Activated naive CD4-positive, alpha-beta T cell treated with Interleukin-2 at 50 U/mL for 16 hours (primary cell): ENCODE measurements at places on chromosomes 5 and 9.
A peak's percentile ranks its signal among the peaks of the same experiment; 100 is the strongest.

- no peak for DNase-seq
These were observed 18.0 kb upstream of the TRIM32 start for GRCh38 chr9:116668970-116669695.

DNA sequence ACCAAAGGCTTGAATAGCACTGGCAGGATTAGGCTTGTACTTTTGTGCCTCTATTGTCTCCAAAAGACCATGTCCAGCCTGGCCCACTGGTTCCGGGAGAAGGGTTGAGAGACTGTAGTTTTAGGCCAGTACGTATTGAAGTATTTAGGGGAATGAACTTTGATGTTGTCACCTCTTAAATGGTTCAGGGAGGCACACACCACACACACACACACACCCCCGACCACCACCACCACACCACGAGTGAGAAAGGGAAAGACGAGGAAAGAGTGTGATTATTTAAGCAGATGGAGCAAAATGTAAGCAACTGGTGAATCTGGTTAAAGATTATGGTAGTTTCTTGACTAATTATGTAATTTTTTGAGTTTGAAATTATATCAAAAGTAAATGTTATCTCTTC is 61.6 kb downstream of the NIPBL start:
- no peak for DNase-seq

DNA sequence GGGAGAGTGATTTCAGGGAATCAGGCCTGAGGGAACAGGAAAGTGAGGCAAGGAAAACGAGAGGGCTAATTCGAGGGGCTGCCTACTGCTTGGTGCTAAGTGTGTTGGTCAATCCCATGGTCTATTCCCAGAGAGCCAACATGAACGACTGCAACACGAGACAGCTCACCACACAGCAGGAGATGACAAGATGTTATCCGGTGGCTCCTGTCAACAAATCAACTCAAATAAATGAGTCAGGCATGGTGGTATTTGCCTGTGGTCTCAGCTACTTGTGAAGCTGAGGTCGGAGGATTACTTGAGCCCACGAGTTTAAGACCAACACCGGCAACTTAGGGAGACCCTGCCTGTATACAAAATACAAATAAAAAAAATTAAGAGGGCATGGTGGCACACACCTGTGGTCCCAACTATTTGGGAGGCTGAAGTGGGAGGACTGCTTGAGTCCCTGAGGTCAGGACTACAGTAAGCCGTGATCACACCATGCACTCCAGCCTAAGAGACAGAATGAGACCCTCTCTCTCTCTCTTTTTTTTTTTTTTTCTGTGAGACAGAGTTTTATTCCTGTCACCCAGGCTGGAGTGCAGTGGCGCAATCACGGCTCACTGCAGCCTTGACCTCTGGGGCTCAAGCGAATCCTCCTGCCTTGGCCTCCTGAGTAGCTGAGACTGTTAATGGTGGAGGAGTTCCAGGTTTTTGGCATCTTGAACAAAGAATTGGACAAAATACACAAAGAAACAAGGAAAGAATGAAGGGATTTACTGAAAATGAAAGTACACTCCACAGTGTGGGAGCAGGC is 9.0 kb upstream of the FAF2 start:
- DNase-seq: no peak

- DNase-seq: peak; percentile 74
These were observed 10.6 kb downstream of the MTAP start for GRCh38 chr9:21812946-21813568.

DNA sequence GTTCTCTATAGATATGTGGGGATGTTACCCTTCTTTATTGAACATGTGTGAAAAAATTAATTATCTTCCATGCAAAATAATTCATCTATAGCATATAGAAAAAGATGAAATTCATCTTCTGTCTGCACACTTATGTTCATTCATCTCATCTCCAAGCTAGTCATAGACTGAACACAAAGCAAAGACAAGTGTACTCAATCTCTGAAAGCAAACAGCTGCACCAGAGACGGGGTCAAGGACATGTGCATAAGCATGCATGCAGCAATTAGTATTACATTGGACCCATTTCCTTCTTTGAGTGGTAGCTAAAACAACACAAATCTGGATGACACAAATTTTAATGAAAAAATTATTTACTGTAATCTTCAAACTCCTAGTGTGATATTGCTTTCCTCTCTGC is 547.0 kb upstream of the COX7C start:
- no peak for DNase-seq
